ENCODE measurements at places on chromosomes 12 and 14. TPM values are rescaled to one million over a fixed set of nuclear protein-coding genes. Genes with fewer than 3 reads are reported as not detected.

GRCh38 chr12:132807295-132808092 is 21.2 kb downstream of the GOLGA3 start:
- H3K4me1 ChIP-seq = no peaks in the 10 kb centered on the region
- DNase-seq = no peak
- no peak overlapping the region for H3K4me3 ChIP-seq
- H3K36me3 ChIP-seq = peaks cover 88% of the 10 kb centered on the region
- no peak overlapping the region for H3K27ac ChIP-seq

CNTN1 gene
- 12.3 TPM for total RNA-seq

TEAD4 gene
- 27.3 TPM for total RNA-seq

KRT79 gene
- 3.9 TPM for total RNA-seq

RBM19 gene
- 33.6 TPM for total RNA-seq

GRCh38 chr14:51297066-51297465 is 57.0 kb downstream of the TMX1 start:
- no peak overlapping the region for H3K27ac ChIP-seq
- no peaks in the 10 kb centered on the region for H3K27me3 ChIP-seq
- no peak overlapping the region for H3K4me3 ChIP-seq
- no peak for DNase-seq
- no peaks in the 10 kb centered on the region for H3K36me3 ChIP-seq

FBRSL1 gene
- total RNA-seq = 47.6 TPM

DNA sequence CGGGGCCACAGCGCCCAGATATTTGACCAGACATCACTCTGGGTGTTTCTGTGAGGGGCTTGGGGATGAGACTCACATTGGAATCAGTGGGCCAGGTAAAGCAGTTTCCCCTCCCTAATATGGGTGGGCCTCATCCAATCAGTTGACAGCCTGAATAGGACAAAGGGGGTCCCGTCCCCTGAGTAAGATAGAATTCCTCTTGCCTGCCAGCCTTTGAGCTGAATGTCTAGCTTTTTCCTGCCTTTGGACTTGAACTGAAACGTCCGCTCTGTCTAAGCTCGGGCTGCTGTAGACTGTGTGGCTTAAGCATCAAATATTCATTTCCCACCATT is 88.8 kb upstream of the DIO3 start:
- H3K27me3 ChIP-seq = no peaks in the 10 kb centered on the region
- peaks cover 19% of the 10 kb centered on the region for H3K4me1 ChIP-seq
- no peaks in the 10 kb centered on the region for H3K36me3 ChIP-seq
- H3K27ac ChIP-seq = no peak overlapping the region

DNA sequence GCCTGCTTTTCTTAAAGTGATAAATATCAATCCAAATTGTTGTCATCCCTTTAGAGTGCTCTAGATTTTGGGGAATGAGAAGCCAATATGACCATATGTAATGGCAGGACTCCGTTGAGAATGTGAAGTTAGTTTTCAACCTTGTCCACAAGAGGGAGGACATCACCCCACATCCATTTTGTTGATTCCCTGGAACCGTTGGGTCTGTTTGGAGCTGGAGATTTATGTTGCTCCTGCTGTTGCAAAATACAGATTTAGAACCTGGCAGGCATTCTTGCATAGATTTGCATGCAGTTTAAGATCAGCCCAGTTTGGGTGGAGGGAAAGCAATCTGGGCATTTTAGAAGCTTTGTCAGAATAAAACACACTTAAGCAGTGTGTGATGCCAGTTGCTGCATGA is 620.1 kb downstream of the NRXN3 start:
- H3K36me3 ChIP-seq = no peaks in the 10 kb centered on the region
- H3K4me1 ChIP-seq = no peaks in the 10 kb centered on the region
- H3K27me3 ChIP-seq = no peaks in the 10 kb centered on the region
- H3K27ac ChIP-seq = no peak overlapping the region

- peak within 1 kb of the TSS; percentile 38 for H3K4me3 ChIP-seq
- H3K27me3 ChIP-seq = no peaks in the 10 kb centered on the region
- DNase-seq = peak; percentile 62
- no peaks in the 10 kb centered on the region for H3K4me1 ChIP-seq
- no peaks in the 10 kb centered on the region for H3K36me3 ChIP-seq
Measured at GRCh38 chr12:50842637-50843493, at the start of gene TMPRSS12. TSS of gene TMPRSS12 (plus strand) at chr12:50842926. CDS start at chr12:50842965, 39 bp downstream.

TAS2R42 gene
- total RNA-seq = not detected

FSCB gene
- total RNA-seq = 0.12 TPM

BLOC1S1 gene
- total RNA-seq = 134 TPM

SAMD4A gene
- total RNA-seq = 30.6 TPM

MSRB3 gene
- 47.3 TPM for total RNA-seq

DNA sequence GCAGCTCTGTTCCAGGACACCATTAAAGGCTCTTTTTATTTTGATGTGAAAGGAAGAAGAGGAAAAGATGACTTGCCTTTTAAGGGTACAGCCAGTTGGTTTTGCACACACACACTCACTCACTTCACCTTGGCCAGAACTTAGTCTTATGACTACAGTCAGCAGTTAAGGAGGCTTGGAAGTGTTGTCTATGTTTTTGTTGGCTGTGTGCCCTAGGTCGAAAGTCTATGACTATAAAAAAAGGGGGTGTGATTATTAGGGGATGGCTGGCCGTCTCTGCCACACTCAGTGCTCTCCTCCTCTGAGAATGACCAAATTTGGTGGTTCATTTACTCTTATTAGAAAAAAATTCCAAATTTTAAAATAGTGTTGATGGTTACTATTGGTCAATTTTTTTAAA is 139.5 kb upstream of the OTX2 start:
- H3K27ac ChIP-seq = no peak overlapping the region
- H3K4me3 ChIP-seq = no peak overlapping the region
- H3K36me3 ChIP-seq = no peaks in the 10 kb centered on the region
- no peaks in the 10 kb centered on the region for H3K27me3 ChIP-seq
- H3K4me1 ChIP-seq = no peaks in the 10 kb centered on the region
- no peak for DNase-seq

TPH2 gene
- total RNA-seq = not detected

- no peak overlapping the region for H3K4me3 ChIP-seq
- DNase-seq = no peak
- no peak overlapping the region for H3K27ac ChIP-seq
- H3K4me1 ChIP-seq = no peaks in the 10 kb centered on the region
- H3K36me3 ChIP-seq = no peaks in the 10 kb centered on the region
Measured at GRCh38 chr12:130459916-130460315, 122.2 kb downstream of the PIWIL1 start.

PRB2 gene
- total RNA-seq = not detected

TAS2R13 gene
- total RNA-seq = 0.92 TPM

DNA sequence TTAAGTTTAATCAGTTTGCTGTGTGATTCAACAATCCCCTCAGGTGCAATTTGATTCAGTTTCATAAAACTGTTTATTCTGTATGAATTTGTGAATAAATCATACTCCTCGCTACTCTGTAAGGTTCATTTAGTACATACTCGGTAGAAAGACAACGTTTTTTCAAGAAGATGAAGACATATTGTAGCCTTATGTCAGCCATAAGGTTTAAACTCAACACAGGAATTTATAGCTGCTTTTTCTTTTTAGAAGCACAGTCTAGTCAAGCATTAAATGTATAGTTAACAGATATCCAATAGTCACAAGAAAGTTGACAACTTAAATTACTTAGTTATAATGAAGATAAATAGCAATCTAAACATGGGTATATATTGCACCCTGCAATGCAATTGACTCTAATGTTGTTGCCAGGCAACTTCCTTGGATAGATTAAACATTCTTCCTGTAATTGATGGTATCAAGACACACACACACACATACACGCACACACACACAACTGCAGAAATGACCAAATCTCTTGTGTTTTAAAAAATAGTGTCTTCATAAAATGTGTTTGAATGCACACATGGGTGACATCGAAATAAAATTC is 151.5 kb upstream of the MGAT4C start:
- no peaks in the 10 kb centered on the region for H3K36me3 ChIP-seq
- no peak overlapping the region for H3K4me3 ChIP-seq
- no peaks in the 10 kb centered on the region for H3K27me3 ChIP-seq
- DNase-seq = no peak
- no peaks in the 10 kb centered on the region for H3K4me1 ChIP-seq

DNA sequence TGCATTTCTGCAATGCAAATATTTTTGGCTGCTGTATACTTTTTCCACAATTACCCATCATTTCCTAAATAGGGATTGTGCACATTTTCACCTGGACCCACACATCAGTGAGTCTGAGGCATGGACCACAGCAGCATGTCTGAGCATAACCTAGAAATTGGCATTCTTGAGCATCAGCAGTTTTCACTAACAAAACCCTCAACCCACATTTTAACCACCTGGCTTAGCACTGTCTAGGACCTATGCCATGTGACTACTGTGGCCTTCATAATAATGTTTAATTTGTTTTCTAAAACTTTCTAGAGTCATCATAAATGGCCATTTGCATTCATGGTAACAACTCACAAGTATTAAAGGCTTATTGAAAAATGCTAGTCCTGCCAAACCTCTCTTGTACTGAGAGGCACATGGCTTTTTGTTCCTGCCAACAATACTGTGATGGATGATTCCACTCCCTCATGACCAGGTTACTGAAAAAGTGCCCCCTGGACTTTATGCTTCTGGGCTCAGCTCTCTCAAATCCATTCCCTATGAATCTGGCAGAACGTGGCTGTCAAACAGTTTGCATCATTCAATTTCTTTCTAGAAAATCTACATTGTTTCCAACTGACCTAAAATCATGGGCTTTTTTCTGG is 240.0 kb downstream of the MDGA2 start:
- DNase-seq = no peak
- H3K27me3 ChIP-seq = no peaks in the 10 kb centered on the region
- no peaks in the 10 kb centered on the region for H3K4me1 ChIP-seq
- no peak overlapping the region for H3K4me3 ChIP-seq
- no peak overlapping the region for H3K27ac ChIP-seq

DNA sequence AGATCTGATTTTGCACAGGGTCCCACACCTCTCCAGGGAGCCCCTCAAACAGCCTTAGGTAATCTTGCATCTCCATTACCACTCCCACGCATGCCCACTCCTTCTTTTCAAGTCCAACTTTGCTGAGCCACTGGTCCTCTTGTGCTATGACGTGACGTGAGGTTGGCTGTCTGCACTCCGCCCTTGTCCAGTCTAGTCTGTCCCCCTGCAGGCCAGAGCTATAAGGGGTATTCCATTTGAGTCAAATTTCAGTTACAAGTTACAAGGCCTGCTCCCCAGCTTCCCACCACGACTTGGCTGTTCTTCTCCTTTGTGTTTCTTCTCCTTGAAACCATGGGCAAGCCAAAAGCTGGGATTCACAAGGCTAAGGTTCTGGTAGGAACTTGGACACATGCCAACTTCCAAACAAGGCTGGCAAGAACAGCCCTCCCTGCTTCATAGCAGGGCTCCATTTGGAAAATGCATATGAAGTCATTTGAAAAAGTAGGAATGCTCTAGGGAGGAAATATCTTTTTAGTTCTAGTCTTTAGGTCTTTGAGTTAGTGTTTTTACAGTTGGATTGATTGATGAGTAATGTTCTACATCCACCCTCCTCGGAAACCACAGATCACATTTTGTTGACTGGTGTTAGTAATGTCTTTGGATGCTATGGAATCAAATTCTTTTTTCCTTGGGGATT is 49.1 kb downstream of the KCNA1 start:
- H3K4me3 ChIP-seq = no peak overlapping the region
- no peaks in the 10 kb centered on the region for H3K4me1 ChIP-seq
- no peak for DNase-seq
- no peaks in the 10 kb centered on the region for H3K36me3 ChIP-seq
- peaks cover 39% of the 10 kb centered on the region for H3K27me3 ChIP-seq

KRT80 gene
- total RNA-seq = 3.0 TPM

- no peaks in the 10 kb centered on the region for H3K4me1 ChIP-seq
- H3K27ac ChIP-seq = no peak overlapping the region
- no peaks in the 10 kb centered on the region for H3K36me3 ChIP-seq
- DNase-seq = no peak
Measured at GRCh38 chr14:28651148-28651547, 115.4 kb upstream of the FOXG1 start.

GRCh38 chr14:82451675-82452074 is 918.0 kb upstream of the SEL1L start:
- DNase-seq = no peak
- no peaks in the 10 kb centered on the region for H3K36me3 ChIP-seq
- H3K4me1 ChIP-seq = no peaks in the 10 kb centered on the region
- H3K27ac ChIP-seq = no peak overlapping the region

SYCP3 gene
- total RNA-seq = 0.71 TPM

KRT6C gene
- total RNA-seq = not detected

- no peaks in the 10 kb centered on the region for H3K36me3 ChIP-seq
- H3K27ac ChIP-seq = no peak overlapping the region
- no peaks in the 10 kb centered on the region for H3K4me1 ChIP-seq
- no peak overlapping the region for H3K4me3 ChIP-seq
Measured at GRCh38 chr12:69916544-69917235, 91.7 kb downstream of the MYRFL start.

Data from lower lobe of right lung (tissue), 2 donors.